ENCODE measurements at places on chromosomes 3 and 15.

- DNase-seq: peak; percentile 17
Observed at GRCh38 chr3:71304684-71305083, 278.8 kb downstream of the FOXP1 start.

DNA sequence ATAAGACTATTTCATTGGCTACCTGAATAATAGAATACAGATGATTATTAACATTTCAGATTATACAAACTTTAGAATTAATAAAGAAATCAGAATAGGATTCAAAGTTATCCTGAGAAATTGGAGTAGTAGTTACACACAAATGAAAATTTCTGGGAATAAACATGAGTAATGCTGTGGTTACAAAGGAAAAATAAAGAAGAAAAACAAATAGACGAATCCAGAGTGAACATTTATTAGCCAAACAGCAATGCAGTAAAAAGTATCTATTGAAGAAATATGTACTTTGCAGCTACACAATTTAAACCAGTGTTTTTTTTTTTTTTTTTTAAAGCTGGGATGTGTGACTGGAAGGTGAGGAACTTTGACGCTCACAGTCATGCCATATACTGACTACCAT lies 1159.2 kb downstream of the TUSC7 start:
- no peak for DNase-seq

- no peak for DNase-seq
Observed at GRCh38 chr3:194103505-194103904, 32.4 kb upstream of the HES1 start.

DNA sequence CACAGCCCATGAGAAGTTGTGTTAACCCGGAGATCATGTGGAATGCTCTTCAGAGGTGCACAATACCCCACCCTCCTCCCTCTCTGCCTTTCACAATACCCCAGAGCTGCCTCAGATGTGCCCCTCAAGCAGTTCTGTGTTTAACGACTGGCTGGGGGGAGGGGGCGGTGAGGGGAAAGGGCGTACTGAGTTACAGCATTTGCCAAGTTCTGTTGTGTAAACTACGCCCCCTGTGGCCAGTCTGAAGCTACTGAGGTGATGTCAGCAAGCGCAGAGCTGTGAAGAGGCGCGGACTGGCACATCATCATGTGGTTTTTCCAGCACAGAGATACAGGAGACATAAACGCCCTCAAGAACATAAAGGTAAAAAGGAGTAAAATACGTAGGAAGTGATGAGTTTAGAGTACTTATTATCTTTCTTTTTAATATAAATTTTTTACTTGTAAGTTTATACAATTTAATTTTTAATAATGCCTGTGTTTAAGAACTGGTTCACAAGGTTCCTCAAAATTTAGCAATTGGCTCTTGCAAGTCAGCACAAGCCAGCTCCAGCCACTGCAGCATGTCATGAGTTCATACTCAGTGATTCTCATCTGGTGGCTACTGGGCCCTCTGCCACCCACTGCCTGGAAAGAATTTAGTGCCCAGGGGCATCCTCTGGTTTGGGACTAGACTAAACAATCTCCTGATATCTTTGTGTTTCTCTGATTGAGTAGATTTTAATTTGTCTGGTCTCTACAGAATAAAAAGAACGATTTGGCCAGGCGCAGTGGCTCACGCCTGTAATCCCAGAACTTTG lies 1.7 kb downstream of the EPB42 start:
- DNase-seq: peak; percentile 10

GRCh38 chr3:137222736-137223225 lies 265.0 kb downstream of the IL20RB start:
- DNase-seq: no peak

GRCh38 chr3:68378631-68379030 lies 553.7 kb downstream of the TAFA4 start:
- DNase-seq: no peak

- no peak for DNase-seq
Observed at GRCh38 chr3:124639406-124640237, 90.6 kb upstream of the UMPS start.

DNA sequence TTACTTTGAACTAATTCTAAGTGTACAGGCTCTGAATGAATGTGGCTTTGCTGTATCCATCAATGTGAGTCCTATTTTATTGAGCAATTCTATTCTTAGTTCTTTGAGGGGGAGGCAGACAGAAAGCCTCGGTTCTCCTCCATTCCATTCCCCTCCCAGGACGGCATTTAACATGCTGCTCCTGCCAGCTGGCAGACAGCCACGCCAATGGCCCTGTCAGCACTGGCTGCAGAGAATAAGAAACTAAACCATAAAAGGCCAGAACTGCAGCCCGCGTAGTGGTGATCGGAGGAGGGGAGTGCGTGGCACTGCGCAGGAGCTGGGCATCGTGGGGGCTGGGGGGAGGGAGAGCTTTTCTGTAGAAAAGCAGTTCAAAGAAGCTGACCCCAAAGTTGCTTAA lies 76.0 kb upstream of the HACD2 start:
- no peak for DNase-seq

DNA sequence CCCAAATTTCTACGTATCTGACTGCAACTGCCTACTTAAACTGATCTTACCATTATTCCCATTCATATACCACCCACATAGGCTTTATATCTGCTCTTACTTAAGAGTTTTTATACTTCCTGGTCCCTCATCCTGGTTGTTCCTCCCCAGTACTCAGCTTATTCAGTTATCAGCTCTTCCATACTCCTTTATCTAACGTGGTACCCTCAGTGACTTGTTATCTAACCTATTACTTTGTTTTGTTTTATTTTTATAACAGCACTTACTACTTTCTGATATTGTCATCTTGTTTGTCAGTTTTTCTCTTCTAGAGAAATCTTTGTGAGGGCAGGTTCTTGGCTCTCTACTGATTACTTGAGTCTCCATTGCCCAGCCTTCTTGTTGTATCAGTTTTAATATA lies 100.6 kb downstream of the ZNF609 start:
- DNase-seq: no peak

DNA sequence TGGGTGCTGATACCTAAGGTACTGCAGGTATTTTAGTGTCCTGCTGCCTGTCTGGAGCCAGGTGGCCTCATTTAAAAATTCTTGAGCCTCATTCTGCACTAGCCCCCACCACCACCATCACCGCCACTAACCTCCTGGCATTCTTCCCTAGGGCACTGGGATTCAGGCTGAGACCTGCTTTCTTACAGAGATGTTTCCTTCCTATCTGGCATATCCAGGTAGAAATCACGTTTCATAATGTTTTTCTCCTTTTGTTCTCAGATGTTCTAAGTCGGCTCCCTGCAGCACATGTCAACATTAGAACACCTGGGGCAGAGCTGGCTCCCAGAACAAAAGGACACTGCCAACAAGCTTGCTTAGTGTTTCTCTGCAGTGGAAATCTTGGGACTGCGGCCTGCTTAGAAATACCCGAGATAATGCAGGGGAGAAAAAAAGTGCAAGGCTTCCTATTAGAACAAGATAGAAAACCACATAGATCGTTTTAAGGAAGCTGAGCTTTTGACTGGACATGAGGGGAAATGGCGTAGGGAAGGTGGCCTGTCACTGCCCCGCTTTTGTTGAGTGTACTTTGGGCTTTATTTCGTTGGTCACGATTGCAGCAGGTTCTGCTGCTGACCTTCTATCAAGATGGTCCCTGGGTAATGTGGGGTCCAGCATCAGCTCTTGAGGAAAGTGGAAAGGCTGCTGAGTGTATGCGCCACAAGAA lies 59.6 kb upstream of the PPARG start:
- no peak for DNase-seq

GRCh38 chr3:14278799-14279625 lies 100.4 kb downstream of the LSM3 start:
- no peak for DNase-seq

- no peak for DNase-seq
Observed at GRCh38 chr3:63478990-63479660, 173.3 kb upstream of the SNTN start.

- no peak for DNase-seq
Observed at GRCh38 chr3:43580181-43580580, 41.6 kb downstream of the ANO10 start.

GRCh38 chr3:48709051-48709461 lies 8.0 kb downstream of the IP6K2 start:
- DNase-seq: no peak

- no peak for DNase-seq
Observed at GRCh38 chr3:127733781-127734180, 61.0 kb downstream of the ABTB1 start.

GRCh38 chr3:163056874-163057497 lies 1560.4 kb downstream of the OTOL1 start:
- peak; percentile 4 for DNase-seq

DNA sequence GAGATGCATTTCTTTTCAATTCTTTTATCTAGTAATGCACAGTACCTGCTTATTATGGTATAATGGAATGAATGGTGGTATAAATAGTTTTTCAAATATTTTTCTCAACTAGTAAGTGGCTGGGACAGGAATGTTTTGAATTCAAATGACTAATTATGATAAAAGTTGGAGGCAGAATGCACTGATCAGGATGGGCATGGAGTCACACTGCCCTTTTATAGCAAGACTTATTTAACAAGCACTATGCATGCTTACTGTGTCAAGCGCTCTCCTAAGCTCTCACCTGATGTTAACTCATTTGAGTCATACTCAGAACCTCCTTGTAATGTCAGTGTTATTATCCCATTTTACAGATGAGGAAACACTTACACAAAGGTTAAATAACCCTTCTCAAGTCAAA lies 221.8 kb downstream of the FEZF2 start:
- DNase-seq: no peak

- DNase-seq: no peak
Observed at GRCh38 chr15:96349857-96350720, 19.6 kb downstream of the NR2F2 start.

GRCh38 chr15:48469271-48469670 lies 138.0 kb downstream of the DUT start:
- DNase-seq: no peak

DNA sequence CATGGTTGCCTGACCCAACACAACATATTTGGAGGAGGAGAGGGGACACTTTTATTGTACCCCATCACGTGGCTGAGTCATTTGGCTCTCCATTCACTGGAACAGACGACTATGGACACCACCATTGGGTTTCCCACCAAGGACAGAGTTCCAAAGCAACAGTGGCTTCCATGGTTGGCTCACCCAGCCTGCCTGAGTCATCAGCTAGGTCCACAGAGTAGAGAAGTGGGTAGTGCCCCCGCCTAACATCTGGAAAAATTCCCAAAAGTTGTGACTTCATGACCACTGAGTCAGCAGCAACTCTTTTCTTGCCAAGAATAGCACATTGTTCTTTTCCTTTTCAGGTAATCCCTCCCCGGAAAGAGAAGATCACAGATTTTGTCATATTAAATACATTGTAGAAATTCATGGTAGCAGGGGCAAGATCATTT lies 3.0 kb upstream of the PPP1R2 start:
- DNase-seq: peak; percentile 30

- DNase-seq: no peak
Observed at GRCh38 chr15:66802025-66803001, 100.3 kb downstream of the SMAD6 start.

DNA sequence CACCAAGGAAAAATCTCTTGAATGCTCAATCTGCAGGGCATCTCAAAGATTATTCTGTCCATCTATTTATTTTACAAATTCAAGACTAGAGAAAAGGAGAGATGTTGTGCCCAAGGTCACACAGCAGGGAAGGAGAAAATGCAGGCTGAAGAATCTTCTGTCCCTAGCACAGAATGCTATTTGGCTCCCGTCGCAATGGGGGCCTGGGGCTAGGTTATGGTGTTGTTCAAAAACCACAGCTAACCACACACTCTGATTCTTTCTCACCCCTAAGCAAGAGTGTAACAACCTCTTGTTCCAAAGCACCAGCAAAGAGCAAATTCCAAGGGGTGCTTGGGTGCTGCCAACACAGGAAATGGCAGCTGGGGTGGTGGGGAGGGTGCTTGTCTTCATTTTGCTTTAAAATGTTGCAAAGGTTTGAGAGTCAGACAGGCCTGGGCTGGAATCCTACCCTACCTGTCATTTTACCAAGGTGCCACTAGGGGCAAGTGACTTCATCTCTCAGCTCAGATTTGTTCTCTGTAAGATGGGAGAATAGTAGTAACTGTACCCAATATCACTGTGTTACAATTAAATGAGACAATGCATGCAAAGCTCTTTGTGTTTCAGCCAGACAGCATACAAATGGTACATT lies 112.5 kb downstream of the ADAMTS9 start:
- no peak for DNase-seq

GRCh38 chr15:29631076-29632070 lies 190.9 kb downstream of the TJP1 start:
- DNase-seq: no peak

GRCh38 chr3:116614795-116615362 lies 94.7 kb upstream of the TUSC7 start:
- DNase-seq: no peak
